ENCODE measurements at places on chromosomes 1 and 21.

DNA sequence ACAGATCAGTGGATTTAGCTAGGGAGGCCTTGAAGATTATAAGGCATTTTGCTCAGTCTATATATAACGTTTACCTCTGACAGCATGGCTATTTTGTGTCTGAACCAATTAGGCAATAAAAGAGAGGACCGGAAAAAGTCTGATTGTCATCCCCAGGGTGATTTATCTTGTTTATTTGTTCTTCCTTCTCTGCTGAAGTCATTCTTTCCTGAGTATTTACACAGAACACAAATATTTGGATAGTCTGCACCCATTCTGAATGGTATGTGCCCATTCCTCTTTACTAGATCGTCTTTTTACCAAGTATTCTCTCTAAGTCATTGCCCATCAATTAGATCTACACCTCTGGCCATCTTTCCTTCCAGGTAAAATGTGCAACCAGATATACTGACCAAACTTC is 1602.9 kb downstream of the KCNT2 start:
- DNase-seq: no peak

GRCh38 chr1:204461331-204462228 is 33.0 kb downstream of the PIK3C2B start:
- DNase-seq: peak; percentile 34

GRCh38 chr1:66206563-66207144 is 327.3 kb upstream of the SGIP1 start:
- no peak for DNase-seq

DNA sequence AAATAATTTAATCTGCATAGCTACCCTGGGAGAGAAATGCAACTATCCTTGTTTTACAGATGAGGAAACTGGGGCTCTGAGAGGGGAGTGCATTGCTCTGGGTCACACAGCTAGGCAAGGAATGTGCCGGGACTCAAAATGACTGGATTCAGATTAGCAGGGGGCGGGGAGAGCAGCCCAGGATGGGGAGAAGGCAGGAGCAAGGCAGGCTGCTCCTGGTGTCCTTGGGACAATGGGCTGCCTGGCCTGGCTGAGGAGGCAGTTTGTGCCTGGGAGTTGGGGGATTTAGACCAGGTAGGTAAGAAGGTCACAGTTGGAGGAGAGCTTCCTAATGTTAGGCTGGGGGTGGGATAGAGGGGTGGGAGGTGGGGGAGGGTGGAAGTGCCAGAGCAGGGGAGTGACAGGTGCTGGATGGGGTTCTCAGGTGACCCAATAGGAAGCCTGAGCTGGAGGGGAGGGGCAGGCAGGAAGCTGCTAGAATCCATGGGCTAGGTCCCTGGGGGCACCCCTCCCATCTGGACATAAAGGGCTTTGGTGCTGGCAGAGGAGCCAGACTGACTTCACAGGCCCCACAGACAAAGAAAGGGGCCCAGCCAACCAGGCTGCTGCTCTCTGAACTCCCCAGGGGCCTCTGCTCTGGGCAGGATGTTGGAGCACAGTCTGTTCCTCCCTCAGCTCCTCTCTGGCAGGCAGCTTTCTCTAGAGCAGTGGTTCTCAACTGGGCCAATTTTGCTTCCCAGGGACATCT is 29.0 kb downstream of the TRIM62 start:
- DNase-seq: no peak

Data from activated CD8-positive, alpha-beta memory T cell treated with anti-CD3 and anti-CD28 coated beads, Interleukin-2, amount 50 U/mL, for 4 hours (primary cell).